Stimulated activated CD8-positive, alpha-beta memory T cell treated with anti-CD3 and anti-CD28 coated beads, Interleukin-15, amount 100 ng/mL, for 4 hours (primary cell): ENCODE measurements at places on chromosomes 1 and 21.

GRCh38 chr1:155990005-155990739 is 11.8 kb upstream of the ARHGEF2 start:
- DNase-seq: no peak

DNA sequence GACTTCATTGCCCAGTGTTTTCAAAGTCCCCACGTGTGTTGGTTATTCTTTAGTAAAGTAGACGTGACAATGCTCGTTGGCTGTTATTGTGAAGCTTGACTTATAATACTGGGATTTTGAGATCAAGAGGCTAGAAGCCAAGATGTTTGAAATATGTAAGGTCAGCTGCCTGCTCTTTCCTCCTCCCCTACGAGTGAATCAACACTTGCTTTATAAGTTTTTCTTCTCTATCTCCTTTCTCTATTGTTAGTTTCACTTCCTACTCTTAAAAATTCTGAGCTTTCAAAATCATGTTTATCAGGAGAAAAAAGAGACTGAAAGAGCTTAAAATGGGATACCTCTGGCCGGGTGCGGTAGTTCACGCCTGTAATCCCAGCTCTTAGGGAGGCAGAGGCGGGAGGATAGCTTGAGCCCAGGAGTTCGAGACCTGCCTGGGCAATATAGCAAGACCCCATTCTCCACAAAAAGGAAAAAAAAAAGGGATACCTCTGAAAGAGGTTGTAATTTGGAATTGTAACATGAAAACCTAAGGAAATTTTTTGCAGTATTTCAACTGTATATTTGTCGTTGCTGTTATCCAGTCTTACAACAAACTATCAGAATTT is 72.0 kb downstream of the EPB41 start:
- no peak for DNase-seq

- no peak for DNase-seq
These were observed 339.6 kb downstream of the NUF2 start for GRCh38 chr1:163661391-163661790.

GRCh38 chr1:243420946-243421685 is 165.3 kb downstream of the SDCCAG8 start:
- no peak for DNase-seq

GRCh38 chr1:159473335-159473734 is 33.8 kb downstream of the OR10J1 start:
- DNase-seq: no peak

DNA sequence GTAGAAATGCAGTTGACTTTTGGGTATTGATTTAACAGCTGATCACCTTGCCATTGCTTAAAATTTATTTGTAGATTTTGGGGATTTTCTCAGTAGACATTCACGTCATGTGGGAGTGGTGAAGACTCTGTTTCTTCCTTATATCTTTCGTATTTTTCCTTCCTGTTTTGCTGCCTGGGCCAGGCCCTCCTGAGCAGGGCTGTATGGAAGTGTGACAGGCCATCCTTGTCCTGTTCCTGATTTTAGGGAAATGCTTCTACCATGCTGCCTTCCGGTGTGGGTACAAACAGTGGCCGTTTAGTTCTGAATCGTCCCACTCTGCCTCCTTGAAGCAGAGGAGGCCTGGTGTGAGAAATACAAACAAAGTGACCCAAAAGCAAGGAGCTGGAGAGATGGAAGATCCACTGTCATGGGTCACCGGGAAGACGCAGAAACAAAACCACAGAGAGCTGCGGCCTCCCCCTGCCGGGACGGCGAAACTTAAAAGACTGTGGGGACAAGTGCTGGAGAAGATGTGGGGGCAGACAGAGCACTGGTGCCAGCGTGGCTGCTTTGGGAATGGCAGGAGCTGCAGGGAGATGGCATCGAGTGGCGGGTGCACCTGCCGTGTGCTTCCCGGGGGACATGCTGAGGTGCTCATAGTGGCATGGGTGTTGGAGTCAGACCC is 7.6 kb downstream of the AGPAT3 start:
- DNase-seq: no peak

- no peak for DNase-seq
These were observed 26.3 kb downstream of the SYDE2 start for GRCh38 chr1:85174503-85174902.

- DNase-seq: no peak
These were observed 183.7 kb downstream of the CLIC6 start for GRCh38 chr21:34852448-34852847.

- DNase-seq: no peak
These were observed 111.2 kb upstream of the PROX1 start for GRCh38 chr1:213876531-213876930.

DNA sequence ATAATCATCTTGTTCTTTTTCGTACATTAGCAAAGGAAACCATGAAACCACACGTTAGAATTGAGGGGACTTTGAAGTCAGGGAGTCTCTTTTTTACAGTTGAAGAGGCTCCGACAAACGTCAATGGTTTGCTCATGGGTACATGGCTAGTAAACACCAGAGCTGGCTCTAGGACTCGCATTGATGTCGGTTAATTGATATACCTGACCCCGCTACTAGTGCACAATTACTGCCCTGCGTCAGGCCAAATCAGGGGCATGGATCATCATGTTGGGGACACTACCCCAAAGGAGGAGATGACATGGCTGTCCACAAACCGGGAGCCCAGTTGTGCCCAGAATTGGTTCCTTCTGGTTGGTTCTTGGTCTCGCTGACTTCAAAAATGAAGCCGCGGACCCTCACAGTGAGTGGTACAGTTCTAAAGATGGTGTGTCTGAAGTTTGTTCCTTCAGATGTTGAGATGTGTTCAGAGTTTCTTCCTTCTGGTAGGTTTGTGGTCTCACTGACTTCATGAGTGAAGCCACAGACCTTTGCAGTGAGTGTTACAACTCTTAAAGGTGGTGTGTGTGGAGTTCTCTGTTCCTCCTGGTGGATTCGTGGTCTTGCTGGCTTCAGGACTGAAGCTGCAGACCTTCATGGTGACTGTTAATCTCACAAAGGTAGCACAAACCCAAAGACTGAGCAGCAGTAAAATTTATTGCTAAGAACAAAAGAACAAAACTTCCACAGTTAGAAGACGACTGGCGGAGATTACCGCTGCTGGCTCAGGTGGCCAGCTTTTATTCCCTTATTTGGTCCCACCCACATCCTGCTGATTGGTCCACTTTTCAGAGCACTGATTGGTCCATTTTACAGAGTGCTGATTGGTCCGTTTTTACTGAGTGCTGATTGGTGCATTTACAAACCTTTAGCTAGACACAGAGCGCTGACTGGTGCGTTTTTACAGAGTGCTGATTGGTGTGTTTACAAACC is 126.9 kb upstream of the ERRFI1 start:
- no peak for DNase-seq

DNA sequence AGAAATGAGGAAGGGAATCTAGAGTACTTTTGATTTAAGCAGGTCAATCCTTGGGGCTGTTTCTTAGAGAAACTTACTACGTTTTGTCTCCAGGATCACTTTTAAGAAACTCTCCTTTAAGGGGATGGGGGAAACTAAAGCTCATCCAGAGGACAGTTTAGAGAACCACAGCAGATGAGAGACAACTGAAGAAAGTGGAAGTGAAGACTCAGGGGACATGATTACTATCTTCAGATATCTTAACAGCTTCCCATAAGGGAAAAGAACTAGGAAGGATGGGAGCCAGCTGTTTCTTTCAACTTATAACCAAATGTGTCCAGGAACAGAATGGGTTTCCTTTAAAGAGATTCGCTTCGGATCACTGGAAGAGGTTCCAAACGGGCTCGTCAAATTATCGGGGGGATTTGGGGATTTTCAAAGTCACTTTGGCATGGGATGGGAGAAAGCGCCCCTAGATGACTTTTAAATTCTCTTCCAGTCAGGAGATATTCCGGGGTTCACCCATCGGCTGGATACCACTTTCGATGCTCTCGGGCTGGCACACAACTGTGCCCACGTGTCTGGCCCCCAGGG is 1.2 kb downstream of the SCMH1 start:
- DNase-seq: no peak

- DNase-seq: no peak
These were observed 261.2 kb upstream of the AJAP1 start for GRCh38 chr1:4393191-4393590.
